ENCODE measurements at places on chromosomes 3 and 15.
A peak's percentile ranks its signal among the peaks of the same experiment; 100 is the strongest.

DNA sequence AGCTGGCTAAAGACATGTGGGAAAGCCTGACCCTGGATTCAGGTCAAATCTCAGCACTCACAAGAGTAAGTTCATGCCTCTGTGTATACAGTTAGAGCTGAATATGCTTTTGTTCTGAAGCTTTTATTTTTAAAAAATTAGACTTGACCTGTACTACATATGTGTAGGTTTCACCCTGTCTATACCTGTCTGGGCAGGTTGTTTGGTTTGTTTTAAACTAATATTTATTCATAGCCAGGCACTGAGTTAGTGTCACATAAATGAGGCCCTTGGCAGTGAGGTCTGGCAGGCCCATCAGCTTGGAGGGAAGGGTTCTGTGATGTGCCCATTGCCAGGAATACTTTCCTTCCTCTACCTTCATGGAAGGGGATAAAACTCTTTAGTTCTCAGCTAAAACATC lies 1.9 kb downstream of the DNAJA4 start:
- DNase-seq: peak; percentile 64

DNA sequence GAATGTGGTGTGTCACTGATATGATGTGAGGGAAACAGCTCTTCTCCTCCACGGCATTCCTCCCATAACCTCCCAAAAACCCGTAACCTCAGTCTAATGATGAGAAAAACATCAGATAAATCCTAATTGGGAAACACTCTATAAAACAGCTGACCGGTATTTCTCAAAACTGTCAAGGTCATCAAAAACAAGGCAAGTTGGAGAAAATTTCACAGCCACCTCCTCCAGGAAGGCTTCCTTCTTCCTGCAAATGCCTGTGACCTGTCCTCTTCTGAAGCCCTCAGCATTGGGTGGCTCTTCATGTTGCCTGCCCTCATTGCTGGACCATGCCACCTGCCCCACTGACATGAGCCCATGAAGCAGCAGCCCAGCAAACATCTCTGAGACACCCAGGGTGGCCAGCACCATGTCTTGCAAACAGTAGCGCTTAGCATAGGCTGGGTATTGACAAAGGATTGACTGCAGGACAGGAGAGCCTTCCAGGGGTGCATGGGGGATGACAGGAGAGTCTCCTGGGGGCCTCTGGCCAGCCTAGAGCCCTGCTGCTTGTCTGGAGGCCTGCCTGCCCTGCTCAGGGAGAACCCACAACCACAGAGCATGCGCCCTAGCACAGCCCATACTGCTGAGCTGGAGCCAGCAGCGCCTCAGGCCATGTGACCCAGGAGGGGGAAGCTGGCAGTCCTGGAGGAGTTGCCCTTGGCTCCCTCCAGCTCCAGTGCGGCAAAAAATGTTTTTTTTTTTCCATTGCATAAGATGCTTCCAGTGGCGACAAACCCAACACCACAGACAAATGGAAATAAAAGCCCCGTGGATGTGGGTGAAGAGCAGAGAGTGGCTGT lies 49.7 kb downstream of the XXYLT1 start:
- DNase-seq: no peak

DNA sequence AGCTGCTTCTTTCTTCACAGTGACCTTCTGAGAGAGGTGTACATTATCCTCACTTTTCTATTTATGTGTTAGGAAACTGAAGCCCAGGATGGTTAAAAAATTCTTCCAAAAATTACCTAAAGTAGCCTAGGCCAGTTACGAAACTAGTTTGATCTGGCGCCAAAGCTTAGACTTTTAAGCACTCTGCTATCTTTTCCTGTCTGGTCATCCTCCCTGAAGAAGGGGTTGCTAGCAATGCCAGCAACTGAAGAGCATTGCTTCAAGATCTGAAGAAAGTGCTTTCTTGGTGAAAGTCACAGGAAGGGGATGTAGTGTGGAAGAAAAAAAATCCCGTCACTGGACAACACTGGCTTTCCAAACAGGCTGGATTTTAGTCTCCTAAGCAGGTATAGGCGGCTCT lies 618.8 kb upstream of the GRM7 start:
- no peak for DNase-seq

DNA sequence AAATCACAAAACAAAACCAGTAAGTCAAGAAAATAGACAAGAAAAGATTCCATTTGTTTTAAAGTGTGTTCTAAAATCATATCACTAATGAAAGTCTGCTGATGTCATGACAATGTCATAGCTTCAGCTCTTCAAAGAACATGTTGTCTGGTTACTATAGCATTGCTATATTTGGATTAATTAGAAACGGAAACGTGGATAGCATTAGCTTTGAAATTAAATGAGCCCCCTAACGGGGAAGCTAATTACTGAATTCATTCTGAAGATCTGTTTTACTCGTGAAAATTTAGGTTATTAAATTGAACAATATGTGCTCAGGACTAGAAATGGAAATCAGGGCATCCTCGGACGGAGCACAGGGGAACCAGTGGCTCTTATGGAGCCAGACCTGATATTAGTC lies 316.7 kb upstream of the AGTR1 start:
- no peak for DNase-seq

DNA sequence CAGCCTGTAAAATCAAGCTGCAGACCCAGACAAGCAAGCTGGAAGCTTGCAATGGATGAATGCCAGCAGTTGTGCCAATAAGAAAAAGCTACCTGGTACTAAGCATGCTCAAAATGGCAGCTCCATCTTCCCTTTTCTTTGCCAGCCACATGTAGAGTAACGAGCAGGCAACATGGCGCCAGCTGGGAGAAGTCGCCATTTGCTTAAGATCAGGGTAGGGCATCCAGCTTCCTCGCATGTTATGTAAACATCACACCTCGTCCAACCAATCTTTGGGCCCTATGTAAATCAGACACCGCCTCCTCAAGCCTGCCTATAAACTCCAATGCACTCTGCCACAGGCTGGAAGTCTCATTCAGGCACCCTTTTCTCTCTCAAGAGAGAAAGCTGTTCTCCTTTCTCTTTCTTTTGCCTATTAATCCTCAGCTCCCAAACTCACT lies 973.9 kb downstream of the FHIT start:
- no peak for DNase-seq

DNA sequence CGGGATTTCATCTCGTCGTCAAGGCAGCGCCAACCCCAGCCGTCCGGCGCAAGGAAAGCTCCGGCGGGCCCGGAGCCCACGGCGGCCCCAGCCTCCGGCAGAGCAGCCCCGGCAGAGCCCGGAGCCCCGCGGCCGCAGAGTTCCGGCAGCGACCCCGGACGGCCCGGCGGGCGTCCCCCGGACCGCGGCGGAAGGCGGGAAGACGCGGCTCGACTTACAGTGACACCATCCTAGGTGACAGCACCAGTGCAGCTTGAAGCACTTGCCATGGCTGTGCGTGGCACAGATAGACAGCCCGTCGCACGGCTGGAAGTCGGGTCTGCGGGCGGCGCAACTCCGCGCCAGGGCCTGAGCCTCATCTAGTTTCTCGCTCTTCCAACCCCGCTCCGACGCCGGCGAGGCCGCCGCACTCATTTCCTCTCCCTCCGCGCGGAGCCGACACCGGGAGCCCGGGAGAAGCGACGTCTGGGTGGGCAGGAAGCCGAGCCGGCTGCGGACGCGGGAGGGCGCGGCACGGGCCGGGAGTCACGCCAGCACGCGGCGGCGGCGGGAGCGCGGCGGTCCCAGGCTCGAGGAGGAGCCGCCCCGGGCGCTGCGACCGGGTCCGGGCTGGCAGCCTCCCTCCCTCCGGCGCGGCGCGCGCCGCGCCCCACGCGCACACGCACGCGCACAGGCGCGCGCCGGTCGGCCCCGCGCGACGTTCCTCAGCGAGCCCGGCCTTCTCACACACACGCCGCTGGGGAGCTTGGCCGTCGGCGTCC lies at the start of gene C3orf70:
Gene C3orf70, minus strand, starts transcription at position 651 of the 761 bp plus-strand sequence. Its CDS starts 237 bp downstream, at position 414.
- DNase-seq: peak; percentile 44

DNA sequence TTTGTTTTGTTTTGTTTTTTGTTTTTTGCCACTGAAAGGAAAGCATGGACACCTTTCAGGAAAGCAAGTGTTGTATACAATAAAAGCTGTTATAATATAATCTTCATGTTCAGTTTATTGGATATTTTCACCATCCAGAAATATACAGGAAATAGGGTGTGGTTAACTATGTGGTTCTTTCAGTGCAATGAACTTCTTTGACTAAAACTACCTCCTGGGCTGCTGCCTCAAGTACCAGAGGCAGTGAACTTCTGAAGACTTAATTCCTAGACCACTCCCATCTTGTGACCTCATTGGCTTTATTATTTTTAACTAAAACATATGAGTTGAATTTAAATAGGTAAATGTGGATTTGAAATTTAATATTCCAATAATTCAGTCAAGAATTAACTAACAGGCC lies 27.1 kb upstream of the TBL1XR1 start:
- DNase-seq: no peak

DNA sequence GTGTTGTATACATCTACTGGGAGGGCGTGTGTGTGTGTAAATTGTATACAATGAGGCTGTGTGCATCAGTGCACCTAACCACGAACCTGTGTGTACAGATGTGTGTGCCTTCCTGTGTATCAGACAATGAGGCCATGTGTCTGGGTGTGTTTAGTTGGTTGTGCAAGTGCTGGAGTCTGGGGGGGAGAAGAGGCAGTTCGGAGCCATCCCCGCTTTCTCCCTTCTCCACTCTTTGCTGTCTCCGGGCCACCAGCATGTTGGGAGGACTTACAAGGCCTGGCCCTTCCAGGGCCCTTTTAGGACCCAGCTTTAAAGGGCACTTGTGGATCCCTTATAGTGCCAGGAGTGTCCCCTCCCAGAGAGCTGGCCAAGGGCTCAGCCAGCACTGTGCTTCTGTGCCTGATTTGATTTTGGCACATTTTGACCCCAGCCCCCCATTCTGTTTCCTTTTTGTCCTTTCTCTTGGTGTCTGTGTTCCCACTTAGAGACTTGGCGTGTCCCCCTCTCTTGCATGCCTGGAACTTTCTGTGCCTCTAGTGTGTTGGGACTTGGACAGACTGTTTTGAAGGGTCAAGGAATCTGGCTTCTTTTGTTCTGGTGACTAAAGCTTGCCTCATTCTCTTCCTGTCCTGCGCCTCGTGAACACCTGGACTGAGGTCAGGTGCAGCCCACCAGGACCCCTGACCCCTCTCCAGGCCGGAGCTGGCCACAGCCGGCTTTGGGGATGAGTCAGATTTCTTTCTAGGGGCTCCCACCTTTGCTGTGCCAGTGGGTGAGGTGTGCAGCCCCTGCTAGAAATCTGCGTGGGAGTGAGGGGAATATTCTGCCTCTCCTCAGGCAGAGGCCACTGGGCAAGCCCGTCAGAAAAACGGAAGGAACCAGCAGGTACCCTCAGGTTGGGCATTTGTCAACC lies 1.5 kb downstream of the CTDSPL start:
- peak; percentile 34 for DNase-seq

DNA sequence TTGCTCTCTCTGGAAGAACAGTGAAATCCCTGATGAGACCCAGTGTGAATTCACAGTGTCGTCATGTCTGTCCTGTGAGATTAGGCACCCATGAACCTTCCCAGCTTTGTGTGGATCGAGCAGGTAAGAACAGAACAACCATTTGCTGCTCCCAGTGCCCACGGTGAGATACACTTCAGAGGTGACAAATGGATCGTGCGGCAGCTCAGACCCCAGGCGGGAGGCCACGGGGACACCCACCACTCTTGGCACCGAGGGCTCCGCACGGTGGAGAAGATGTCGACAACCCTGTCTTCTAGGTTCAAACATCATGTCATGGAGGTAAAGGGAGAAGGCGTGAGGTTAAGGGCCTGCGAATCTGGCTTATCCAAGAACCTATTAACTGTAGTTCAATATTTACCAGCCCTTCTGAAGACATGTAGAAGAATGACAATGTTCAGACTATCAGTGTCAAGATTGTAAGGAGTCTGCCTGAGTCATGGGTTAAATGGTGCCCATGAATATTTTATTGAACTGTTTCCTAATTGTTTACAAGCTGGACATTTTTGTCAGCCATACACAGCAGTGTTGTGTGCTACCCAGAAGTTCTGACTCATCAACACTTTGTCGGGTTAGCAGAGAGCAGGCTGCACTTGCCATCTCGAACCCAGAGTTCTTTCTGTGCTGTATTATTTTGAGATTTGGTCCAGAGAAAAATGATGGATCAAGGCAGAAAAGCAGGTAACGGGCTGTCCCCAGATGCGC lies 15.5 kb upstream of the PCSK6 start:
- no peak for DNase-seq

DNA sequence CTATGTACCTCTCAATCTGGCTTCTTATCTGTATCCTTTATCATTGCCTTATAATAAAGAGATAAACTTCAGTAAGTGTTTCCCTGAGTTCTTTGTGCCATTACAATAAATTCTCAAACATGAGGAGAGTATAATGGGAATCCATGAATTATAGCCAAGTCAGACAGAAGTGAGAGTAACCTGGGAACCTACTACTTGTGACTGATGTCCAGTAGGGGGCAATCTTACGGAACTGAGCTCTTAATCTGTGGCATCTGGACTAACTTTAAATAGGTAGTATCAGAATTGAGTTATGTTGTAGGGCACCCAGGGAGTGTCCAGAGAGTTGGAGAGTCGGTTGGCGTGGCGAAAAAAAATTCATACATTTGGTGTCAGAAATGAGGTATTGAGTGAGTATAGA lies 542.6 kb downstream of the ZBBX start:
- DNase-seq: peak; percentile 62

DNA sequence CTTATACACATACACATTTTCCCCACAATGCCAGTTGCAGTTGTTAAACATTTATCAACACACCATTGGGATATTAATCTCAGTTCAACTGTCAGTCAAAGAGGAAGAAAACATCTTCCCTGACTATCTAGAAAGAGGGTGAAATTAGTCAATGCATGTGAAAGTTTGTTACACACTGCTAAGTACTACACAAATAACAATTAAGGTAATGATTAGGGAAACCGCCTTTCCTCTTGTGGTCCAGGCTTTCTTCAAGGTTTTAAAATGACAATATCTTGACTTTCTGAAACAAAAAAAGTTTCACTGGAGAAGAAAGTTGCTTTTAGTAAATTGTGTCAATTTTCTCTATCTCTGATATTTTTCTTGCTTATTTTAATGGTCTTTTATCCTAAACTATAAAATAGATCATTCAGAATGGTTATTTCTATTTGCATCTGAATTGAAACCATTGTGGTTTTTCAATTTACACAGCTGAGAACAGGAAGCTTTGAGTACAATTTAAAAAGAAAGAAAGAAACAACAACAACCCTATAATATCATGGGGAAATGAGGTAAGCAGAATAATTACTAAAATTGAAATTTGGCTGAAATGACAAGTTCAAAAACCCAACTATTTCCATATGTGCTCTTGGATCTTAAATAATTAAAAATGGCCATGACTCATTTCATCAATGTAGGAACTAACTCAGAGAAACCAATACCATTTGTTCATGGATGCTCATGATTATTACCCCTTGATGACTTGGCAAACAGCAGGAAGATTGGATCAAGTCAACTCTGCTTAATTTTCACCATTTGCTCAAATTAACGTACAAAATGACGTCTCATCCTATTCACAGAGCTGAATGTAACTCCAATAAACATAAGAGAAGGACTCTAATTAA lies 31.7 kb downstream of the GPR149 start:
- no peak for DNase-seq

GRCh38 chr3:133191818-133192217 lies 153.6 kb downstream of the TMEM108 start:
- no peak for DNase-seq

DNA sequence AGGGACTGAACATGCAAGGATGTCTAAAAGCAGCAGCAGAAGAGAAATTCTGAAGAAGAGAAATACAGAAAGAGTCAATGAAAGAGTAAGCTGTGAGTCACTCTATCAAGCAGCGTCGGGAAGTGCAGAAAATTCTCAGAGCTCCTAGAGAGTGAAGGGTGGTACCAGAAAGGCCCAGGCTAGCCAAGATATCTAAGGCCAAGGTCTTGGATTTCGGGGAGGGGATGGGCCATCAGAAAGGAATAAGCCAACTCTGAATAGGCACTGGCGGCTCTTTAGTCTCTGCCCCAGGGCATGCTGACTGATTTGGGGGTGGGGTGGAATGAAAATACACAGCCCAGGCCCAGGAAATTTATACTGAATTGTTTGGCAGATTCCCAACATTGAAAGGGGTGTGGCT lies 70.8 kb downstream of the GPR156 start:
- no peak for DNase-seq

Measured in epithelial cell of esophagus (primary cell).